Thymus (tissue), 14 donors: ENCODE measurements at places on chromosomes 1 and 21.

- no peak for DNase-seq
- peaks cover 44% of the 10 kb centered on the region for H3K36me3 ChIP-seq
Measured at GRCh38 chr1:151165281-151165737, 393 bp downstream of the LYSMD1 start.

- no peaks in the 10 kb centered on the region for H3K27me3 ChIP-seq
- no peak for DNase-seq
Measured at GRCh38 chr1:211503542-211503941, 11.6 kb upstream of the RD3 start.

GRCh38 chr1:240245629-240246020 is 153.9 kb downstream of the FMN2 start:
- no peaks in the 10 kb centered on the region for H3K36me3 ChIP-seq
- no peak overlapping the region for H3K27ac ChIP-seq
- no peaks in the 10 kb centered on the region for H3K27me3 ChIP-seq

DNA sequence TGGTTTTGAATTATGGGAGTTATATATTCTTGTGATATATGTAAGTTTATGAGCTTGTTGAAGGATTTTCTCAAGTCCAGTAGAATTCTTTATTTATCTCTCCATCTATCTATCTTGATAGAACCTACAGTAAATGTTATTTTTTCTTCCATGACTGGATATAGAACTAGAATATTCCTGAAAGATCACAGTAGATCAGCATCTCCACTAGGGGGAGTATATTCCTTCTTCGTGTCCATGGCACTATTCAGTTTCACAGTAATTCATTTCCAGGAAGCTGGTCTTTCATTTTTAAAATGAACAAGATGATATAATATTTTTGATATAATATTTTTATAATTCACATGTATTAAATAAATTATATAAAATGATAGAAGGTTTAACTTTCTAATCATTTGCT is 18.8 kb downstream of the TMPRSS15 start:
- no peak overlapping the region for H3K27ac ChIP-seq
- H3K4me1 ChIP-seq, result no peaks in the 10 kb centered on the region
- H3K36me3 ChIP-seq, result no peaks in the 10 kb centered on the region
- no peak for DNase-seq
- H3K27me3 ChIP-seq, result no peaks in the 10 kb centered on the region

DNA sequence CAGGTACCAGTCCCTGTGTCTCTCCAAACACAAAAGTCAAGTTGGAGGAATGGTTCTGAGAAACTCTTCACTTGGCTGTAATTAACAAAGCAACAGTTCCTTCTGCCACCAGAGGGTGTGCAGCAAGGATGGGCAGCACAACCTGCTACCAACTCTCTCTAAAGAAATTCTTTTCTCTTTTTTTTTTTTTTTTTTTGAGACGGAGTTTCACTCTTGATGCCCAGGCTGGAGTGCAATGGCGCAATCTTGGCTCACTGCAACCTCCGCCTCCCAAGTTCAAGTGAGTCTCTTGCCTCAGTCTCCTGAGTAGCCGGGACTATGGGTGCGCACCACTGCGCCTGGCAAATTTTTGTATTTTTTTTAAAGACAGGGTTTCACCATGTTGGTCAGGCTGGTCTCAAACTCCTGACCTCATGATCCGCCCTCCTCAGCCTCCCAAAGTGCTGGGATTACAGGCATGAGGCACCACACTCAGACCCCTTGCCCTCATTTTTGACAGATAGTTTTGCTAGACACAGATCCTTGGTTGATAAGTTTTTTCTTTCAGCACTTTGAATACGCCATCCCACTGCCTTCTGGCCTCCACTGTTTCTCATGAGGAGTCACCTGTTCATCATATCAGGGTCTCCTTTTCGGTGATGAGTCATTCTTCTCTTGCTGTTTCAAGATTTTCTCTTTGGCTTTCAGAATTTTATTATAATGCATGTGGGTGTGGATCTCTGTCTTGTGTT is 12.1 kb upstream of the DEGS1 start:
- H3K27ac ChIP-seq, result no peak overlapping the region
- no peak overlapping the region for H3K4me3 ChIP-seq
- no peak for DNase-seq
- H3K4me1 ChIP-seq, result peaks cover 23% of the 10 kb centered on the region
- H3K27me3 ChIP-seq, result no peaks in the 10 kb centered on the region

GRCh38 chr1:12573015-12573825 is 44.8 kb downstream of the DHRS3 start:
- H3K4me3 ChIP-seq, result no peak overlapping the region
- H3K4me1 ChIP-seq, result no peaks in the 10 kb centered on the region
- H3K36me3 ChIP-seq, result no peaks in the 10 kb centered on the region
- DNase-seq, result no peak
- H3K27ac ChIP-seq, result no peak overlapping the region

- H3K4me1 ChIP-seq, result peaks cover 25% of the 10 kb centered on the region
- H3K36me3 ChIP-seq, result peaks cover 4% of the 10 kb centered on the region
- H3K4me3 ChIP-seq, result no peak overlapping the region
- DNase-seq, result no peak
Measured at GRCh38 chr1:12467570-12468286, 150.3 kb downstream of the DHRS3 start.

DNA sequence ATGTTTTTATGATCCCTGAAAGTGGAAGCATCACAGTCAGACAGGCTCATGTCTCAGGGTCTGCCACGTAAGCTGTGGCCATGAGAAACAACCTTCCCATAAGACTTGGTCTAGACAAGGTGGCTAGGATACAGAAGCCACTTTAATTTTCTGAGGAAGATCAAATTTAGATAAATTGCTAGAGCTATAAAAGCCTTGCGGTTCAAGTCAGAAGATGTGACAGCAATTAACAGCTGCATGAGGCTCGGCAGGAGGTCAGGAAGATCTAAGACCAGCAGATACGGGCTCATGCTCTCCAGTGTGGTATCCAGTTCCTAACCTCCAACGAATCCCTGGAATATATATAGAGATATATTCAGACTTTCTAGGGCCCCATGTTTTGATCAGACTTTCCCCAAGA is 577.1 kb downstream of the PLPP3 start:
- H3K27me3 ChIP-seq, result no peaks in the 10 kb centered on the region
- DNase-seq, result no peak
- no peak overlapping the region for H3K4me3 ChIP-seq
- no peaks in the 10 kb centered on the region for H3K36me3 ChIP-seq
- no peak overlapping the region for H3K27ac ChIP-seq

- H3K4me1 ChIP-seq, result no peaks in the 10 kb centered on the region
- no peak for DNase-seq
- H3K4me3 ChIP-seq, result no peak overlapping the region
- no peak overlapping the region for H3K27ac ChIP-seq
- H3K36me3 ChIP-seq, result no peaks in the 10 kb centered on the region
- H3K27me3 ChIP-seq, result no peaks in the 10 kb centered on the region
Measured at GRCh38 chr1:58358346-58358745, 188.2 kb downstream of the OMA1 start.

GRCh38 chr1:54723985-54724384 is 8.3 kb downstream of the TTC4 start:
- H3K4me3 ChIP-seq, result no peak overlapping the region
- H3K27me3 ChIP-seq, result no peaks in the 10 kb centered on the region

DNA sequence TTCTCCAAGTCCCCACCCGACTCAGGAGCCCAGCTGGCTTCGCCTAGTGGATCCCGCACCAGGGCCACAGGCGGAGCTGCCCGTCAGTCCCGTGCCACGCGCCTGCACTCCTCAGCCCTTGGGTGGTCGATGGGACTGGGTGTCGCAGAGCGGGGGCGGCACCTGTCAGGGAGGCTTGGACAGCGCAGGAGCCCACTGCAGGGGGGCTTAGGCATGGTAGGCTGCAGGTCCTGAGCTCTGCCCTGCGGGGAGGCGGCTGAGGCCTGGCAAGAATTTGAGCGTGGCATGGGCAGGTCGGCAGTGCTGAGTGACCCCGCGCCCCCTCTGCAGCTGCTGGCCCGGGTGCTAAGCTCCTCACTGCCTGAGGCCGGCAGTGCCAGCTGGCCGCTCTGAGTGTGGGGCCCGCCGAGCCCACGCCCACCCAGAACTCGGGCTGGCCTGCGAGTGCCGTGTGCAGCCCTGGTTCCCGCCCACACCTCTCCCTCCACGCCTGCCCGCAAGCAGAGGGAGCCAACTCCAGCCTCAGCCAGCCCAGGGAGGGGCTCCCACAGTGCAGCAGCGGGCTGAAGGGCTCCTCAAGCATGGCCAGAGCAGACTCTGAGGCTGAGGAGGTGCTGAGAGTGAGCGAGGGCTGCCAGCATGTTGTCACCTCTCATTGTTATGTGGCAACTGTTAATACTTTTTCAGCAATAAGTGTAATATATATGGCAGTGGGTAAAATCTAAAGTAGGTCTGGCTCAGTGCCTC is 548.4 kb upstream of the BRINP3 start:
- DNase-seq, result no peak
- H3K4me1 ChIP-seq, result no peaks in the 10 kb centered on the region
- no peaks in the 10 kb centered on the region for H3K36me3 ChIP-seq

GRCh38 chr1:47558601-47559593 is 121.1 kb downstream of the FOXD2 start:
- H3K4me1 ChIP-seq, result no peaks in the 10 kb centered on the region
- H3K4me3 ChIP-seq, result no peak overlapping the region
- no peaks in the 10 kb centered on the region for H3K36me3 ChIP-seq
- no peaks in the 10 kb centered on the region for H3K27me3 ChIP-seq

GRCh38 chr1:116902027-116902426 is 7.7 kb upstream of the PTGFRN start:
- peaks cover 3% of the 10 kb centered on the region for H3K27me3 ChIP-seq
- no peaks in the 10 kb centered on the region for H3K36me3 ChIP-seq
- H3K27ac ChIP-seq, result no peak overlapping the region
- H3K4me3 ChIP-seq, result no peak overlapping the region
- no peaks in the 10 kb centered on the region for H3K4me1 ChIP-seq

DNA sequence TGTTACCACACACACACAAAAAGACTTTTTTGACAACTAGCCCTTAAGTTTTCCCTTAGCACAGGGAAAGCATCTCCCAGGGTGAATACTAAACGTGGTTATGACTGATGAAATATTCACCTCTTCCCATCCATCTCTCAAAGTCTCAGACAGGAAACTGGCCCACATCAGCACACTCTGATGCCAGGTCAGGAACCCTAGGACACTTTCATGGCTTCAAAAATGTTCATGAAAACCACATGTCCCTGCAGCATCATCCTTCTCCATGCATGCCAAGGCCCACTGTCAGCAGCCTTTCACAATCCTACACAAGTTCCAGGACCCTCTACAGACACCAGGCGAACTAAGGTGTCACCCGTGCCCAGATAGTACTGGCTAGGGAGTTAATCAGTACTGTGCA is 68.7 kb downstream of the DNTTIP2 start:
- DNase-seq, result no peak
- H3K4me1 ChIP-seq, result no peaks in the 10 kb centered on the region
- no peaks in the 10 kb centered on the region for H3K27me3 ChIP-seq
- H3K36me3 ChIP-seq, result no peaks in the 10 kb centered on the region
- no peak overlapping the region for H3K27ac ChIP-seq

DNA sequence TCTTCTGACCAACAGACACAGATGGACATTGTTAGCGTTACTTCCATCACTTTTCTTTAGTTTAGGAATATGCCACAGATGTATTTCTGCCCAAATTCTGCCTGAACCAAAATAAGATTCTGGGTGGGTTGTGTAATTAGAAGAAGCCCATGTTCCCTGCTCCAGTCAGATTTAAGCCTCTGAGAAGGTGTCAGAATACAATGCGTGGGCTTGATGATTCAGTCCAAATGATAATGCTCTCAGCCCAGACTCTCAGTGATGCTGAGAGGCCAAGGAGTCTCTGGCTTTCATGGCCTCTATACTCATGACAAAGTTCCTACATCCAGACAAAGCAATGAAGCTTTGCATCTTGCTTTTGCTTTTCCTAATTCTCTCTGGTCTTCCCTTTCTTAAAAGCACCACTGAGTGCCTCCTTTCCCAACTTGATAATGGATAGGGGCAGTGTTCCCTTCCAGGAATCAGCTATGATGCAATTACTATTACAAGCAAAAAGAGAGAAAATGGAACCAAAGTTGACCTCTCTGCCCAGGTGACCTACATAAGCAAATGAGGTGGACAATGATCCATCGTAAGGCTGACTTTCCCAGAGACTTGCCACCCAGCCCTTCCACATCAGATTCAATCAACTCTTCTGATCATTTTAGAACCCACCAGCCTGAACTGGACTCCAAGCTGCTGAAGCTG is 8.8 kb downstream of the SEC16B start:
- DNase-seq, result no peak
- H3K27me3 ChIP-seq, result no peaks in the 10 kb centered on the region
- H3K4me3 ChIP-seq, result no peak overlapping the region
- no peaks in the 10 kb centered on the region for H3K4me1 ChIP-seq
- H3K27ac ChIP-seq, result no peak overlapping the region

GRCh38 chr1:162317621-162318020 is 59.0 kb downstream of the SPATA46 start:
- H3K36me3 ChIP-seq, result no peaks in the 10 kb centered on the region
- H3K27ac ChIP-seq, result no peak overlapping the region
- no peak overlapping the region for H3K4me3 ChIP-seq
- no peak for DNase-seq
- H3K4me1 ChIP-seq, result peaks cover 7% of the 10 kb centered on the region

DNA sequence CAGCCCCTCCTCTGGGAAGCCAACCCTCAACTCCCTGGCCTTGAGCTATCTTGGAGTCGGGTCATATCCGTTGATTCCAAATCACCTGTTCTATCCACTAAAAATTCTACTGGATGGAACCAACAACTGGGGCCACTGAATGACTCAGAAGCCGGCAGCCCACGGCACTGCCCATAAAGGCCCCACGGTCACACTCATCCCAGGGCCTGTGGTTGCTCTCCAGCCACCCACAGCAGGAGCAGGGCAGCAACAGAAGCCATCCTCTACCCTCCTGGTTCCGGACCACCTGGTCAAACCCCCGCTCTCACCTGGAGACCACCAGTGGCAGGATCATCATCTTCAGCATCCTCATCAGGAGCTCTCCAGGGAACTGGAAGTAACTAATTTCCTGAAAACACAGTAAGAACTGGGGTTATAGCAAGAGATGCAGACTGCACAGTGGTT is 8.4 kb downstream of the SLC1A7 start:
- H3K36me3 ChIP-seq, result no peaks in the 10 kb centered on the region
- no peak for DNase-seq
- H3K27me3 ChIP-seq, result no peaks in the 10 kb centered on the region
- peaks cover 2% of the 10 kb centered on the region for H3K4me1 ChIP-seq

GRCh38 chr1:157838966-157839365 is 2.6 kb downstream of the CD5L start:
- H3K27ac ChIP-seq, result no peak overlapping the region
- no peaks in the 10 kb centered on the region for H3K36me3 ChIP-seq
- no peaks in the 10 kb centered on the region for H3K4me1 ChIP-seq
- H3K4me3 ChIP-seq, result no peak overlapping the region
- peaks cover 2% of the 10 kb centered on the region for H3K27me3 ChIP-seq

DNA sequence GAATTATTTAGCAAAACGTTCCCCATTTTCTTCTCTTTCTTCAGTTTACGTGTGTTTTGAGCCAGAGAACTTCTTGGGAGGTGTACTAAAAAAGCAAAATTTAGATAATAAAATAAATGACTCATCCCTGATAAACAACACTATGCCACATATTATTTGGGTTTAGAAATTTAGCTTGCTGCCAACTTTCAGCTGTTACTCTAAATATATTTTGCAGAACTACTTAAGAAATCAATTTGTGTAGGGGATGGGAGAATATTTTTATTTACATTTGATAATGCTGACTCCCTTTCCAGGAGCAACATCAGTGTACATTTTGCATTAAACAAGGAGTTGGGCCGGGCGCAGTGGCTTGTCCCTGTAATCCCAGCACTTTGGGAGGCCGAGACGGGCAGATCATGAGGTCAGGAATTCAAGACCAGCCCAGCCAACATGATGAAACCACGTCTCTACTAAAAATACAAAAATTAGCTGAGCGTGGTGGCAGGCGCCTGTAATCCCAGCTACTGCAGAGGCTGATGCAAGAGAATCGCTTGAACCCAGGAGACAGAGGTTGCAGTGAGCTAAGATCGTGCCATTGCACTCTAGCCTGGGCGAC is 151.4 kb upstream of the ZRANB2 start:
- no peak overlapping the region for H3K4me3 ChIP-seq
- H3K27me3 ChIP-seq, result no peaks in the 10 kb centered on the region
- H3K4me1 ChIP-seq, result no peaks in the 10 kb centered on the region
- DNase-seq, result no peak
